ENCODE measurements at places on chromosomes 4 and X.

DNA sequence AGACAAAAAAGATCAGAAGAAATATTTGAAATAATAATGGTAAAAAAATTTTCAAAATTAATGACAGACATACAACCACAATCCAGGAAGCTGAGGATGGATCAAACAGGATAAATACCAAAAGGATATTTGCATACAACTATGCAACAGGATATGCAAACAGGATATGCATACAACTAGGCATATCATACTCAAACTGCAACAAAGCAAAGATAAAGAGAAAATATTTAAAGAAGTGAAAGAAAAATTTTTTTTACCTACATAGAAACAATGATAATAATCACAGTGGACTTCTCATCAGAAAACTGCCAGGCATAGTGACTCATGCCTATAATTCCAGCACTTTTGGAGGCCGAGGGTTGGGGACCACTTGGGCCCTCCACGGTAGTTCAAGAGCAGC is 11.3 kb upstream of the DHX15 start:
- no peak for DNase-seq

GRCh38 chr4:77220828-77221613 is 64.0 kb downstream of the CCNG2 start:
- DNase-seq = no peak

- DNase-seq = peak; percentile 79
Measured at GRCh38 chr4:110516106-110516922, 40.4 kb downstream of the ENPEP start.

DNA sequence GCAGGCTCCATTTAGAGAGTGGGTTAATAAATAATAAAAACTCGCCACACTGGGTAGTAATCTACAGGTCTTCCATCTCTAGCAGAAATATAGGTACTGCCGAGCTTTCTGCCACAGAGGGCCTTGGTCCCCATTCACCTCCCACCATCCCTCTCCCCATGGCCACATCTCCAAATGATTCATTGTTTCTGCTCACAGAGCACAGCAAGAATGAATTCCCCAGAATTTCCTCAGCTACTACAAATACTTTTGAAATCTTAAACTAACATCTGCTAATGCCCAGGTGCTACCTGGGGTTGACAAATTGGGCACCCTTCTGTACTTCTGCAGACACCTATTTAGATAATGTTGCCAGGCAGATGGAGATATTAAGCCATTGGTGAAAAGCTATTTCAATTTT is 5.1 kb downstream of the PHEX start:
- no peak for DNase-seq

GRCh38 chr4:98473046-98473445 is 185.4 kb downstream of the TSPAN5 start:
- DNase-seq = no peak

GRCh38 chr4:168070903-168071302 is 21.4 kb upstream of the ANXA10 start:
- no peak for DNase-seq

DNA sequence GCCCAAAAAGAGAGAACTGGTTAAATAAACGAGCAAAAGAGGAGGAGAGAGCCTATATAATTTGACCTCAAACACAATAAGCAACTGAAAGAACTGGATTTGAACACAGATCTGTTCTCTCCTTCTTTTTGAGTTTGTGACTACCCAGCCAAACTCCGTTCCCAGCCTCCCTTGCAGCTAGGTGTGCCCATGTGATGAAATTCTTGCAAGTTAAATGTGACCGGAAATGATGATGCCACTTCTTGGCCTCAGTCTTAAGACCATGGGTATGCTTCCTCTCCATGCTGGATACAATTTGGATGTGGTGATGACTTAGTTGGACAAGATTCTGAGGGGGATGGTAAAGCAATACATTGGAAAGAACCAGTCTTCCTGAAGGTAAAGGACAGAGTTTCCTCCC is 204.1 kb downstream of the PTTG2 start:
- no peak for DNase-seq

- no peak for DNase-seq
Measured at GRCh38 chrX:144946666-144947065, 300.6 kb upstream of the SPANXN1 start.

GRCh38 chr4:169079942-169080827 is 70.1 kb upstream of the CBR4 start:
- peak; percentile 67 for DNase-seq

DNA sequence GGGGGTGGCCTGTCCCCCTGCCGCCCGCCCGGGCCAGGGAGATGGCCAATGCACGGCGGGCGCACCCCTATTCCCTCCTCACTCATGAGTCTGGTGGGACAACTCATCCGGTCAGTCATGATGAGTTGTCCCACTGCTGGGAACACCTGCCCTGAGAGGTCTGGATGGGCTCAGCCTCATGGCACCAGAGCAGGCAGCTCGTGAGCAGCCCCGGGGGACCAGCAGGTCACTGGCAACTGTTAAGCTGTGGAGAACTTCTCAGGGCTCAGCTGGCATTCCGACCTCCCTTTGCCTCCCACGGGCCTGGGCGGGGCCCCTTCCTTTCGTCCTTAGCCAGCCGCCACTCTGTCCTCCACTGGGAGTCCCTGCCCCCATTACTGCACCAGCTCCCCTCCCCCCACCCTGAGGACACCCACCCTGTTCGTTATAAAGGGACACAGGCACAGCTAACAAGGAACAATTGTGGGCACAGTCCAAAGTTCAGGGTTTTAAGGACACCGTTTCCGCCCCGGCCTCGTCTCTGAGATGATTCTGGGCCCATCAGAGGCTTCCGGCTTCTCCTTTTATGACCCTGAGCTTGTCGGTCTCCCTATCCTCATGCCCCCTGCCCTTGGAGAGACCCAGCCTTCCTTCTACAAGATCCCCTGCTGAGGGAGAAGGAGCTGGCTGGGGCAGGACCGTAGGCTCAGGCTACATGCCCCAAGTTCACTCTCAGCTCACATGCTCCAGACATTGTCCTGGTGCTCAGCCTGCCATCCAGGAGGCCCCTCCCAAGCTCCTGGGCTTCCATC is 14.6 kb upstream of the KIAA0232 start:
- DNase-seq = no peak

DNA sequence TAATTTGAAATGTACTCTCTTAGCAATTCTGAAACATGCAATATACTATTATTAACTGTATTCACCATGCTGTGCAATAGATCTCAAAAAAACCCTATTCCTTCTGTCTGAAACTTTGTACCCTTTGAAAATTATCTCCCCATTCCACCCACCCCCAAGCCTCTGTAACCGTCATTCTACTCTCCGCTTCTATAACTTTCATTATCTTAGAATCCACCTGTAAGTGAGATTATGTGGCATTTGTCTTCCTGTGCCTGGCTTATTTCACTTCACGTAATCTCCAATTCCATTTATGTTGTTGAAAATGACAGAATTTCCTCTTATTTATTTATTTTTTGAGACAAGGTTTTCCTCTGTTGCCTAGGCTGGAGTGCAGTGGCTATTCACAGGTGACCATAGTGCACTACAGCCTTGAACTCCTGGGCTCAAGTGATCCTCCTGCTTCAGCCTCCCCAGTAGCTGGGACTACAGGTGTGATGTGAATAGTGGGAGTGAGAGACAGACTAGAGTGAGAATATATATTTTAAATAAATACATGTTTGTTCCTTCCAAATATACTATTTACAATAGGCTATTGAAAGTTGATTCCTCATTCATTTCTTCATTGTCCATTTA is 30.5 kb downstream of the VSIG4 start:
- no peak for DNase-seq

All from posterior cingulate gyrus (tissue), 11 donors.